ENCODE measurements at places on chromosomes 4 and X. TPM values are rescaled to one million over a fixed set of nuclear protein-coding genes. Genes with fewer than 3 reads are reported as not detected.

FAM149A gene
- 1.2 TPM for total RNA-seq

UVSSA gene
- total RNA-seq, result 4.4 TPM

ADH1A gene
- total RNA-seq, result not detected

FAM236A gene
- not detected for total RNA-seq

TDO2 gene
- total RNA-seq, result 0.55 TPM

FAM184B gene
- total RNA-seq, result 0.01 TPM

ARHGAP4 gene
- total RNA-seq, result 2.2 TPM

MUC7 gene
- not detected for total RNA-seq

Measured in A549 treated with AZD2906 at 1 μM for 4 hours (cell line).